Right hindlimb (tissue), 1 donor: ENCODE measurements at places on chromosomes 6 and 20.

- peak; percentile 59 for DNase-seq
Observed at GRCh38 chr20:35269055-35269781, 8.7 kb downstream of the MMP24OS start.

GRCh38 chr20:50670126-50670862 lies 21.0 kb downstream of the RIPOR3 start:
- DNase-seq, result no peak

DNA sequence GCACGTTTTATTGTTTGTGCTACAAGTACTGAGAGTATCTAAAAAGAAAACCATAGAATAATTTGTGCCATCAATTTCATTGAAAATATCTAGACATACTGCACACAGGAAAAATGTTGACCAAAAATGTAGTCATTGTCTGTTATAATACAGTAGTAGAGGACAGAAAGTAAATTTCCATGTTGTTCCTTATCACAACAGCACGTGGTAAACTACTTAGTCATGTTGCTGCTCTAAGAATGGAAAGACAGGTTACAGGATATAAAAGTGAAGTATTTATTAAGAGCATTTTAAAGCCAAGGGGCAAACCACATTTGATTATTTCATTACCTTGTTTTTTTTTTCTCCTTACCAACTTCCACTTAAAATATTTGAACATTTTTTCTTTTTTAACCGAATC lies 89.0 kb upstream of the CEP85L start:
- no peak for DNase-seq

- DNase-seq, result peak; percentile 98
Observed at GRCh38 chr6:19836799-19837510, at the start of gene ID4. TSS of gene ID4 (plus strand) at chr6:19837370. CDS start at chr6:19837755, 385 bp downstream.

GRCh38 chr20:3227936-3228749 lies 10.8 kb downstream of the SLC4A11 start:
- DNase-seq, result no peak

- DNase-seq, result no peak
Observed at GRCh38 chr20:54692168-54692887, 216.9 kb downstream of the DOK5 start.

- peak; percentile 48 for DNase-seq
Observed at GRCh38 chr20:2694008-2694471, 1.5 kb downstream of the EBF4 start.

- DNase-seq, result no peak
Observed at GRCh38 chr20:46772901-46773300, 63.5 kb downstream of the SLC2A10 start.

- no peak for DNase-seq
Observed at GRCh38 chr20:11966186-11966585, 48.5 kb downstream of the BTBD3 start.

DNA sequence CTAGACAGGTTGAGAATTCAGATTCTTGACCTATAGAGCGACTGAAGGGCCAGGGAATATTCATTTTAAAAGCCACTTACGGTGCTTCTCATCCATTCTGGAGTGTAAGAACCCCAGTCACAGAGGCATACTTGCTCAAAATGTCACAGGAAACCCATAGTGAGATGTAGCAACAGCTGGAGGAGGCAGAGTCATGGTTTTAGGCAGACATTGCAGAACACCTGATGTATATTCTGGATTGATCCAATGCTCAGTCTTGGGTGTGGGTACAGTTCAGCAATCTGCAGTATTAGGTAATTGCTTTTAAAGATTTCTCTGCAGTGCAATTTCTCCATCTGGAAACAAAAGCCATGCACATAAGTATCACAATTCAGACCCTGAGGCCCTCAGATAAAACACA lies 137.4 kb upstream of the SLC22A23 start:
- DNase-seq, result no peak

- DNase-seq, result no peak
Observed at GRCh38 chr20:2708073-2708415, 15.5 kb downstream of the EBF4 start.

GRCh38 chr6:148746363-148747144 lies at the start of gene UST:
TSS of gene UST (plus strand) at chr6:148747030. CDS start at chr6:148747431, 401 bp downstream.
- DNase-seq, result peak; percentile 97

DNA sequence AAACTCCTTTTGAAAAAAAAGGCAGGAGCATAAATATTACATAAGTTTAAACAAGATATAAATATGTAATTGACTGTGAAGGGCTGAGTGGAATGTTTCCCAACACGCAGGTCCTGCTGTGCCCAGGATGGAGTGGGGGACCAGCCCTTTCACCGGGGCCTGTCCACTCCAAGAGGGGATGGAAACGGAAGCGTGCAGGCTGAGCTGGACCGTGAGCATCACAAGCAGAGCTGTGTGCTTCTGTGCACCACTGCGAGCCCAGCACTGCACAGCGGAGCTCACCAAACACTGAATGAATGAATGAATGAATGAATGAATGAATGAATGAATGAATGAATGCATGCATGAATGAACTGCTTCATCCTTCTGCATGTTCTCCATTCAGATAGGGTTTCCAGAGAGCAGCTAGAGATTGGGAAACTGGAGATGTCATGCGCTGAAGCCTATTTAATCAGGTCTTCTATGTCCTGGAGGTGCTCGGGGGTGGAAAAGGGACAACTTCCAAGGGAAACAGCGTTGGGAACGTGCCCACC lies 157.7 kb downstream of the ANKRD60 start:
- peak; percentile 5 for DNase-seq

DNA sequence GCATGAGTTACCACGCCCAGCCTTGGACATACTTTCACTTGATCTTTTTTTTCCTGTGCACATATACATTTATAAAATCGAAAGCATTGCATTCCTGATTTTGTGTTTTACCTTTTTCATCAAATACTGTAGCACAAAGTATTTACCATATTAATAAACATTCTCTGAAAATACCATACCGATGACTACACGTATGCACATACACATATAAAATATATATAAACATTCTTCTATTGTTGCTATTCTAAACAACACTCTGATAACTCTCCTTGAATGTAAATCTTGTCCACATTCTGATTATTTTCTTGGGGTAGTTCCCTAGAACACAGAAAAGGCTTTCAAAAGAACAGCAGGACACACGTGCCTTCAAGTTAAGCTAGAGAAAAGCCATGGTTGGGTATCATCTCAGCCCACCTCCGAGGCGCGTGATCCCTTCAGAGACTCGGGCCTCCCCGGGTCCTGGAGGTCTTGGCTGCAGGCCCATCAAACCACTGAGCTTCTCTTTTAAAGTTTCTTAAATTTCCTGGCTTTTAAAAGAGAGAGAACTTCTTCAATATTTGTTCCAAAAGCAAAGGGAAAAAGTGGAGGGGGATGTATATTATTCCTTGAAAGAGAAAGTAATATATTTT lies 198.1 kb downstream of the MYLK4 start:
- no peak for DNase-seq

DNA sequence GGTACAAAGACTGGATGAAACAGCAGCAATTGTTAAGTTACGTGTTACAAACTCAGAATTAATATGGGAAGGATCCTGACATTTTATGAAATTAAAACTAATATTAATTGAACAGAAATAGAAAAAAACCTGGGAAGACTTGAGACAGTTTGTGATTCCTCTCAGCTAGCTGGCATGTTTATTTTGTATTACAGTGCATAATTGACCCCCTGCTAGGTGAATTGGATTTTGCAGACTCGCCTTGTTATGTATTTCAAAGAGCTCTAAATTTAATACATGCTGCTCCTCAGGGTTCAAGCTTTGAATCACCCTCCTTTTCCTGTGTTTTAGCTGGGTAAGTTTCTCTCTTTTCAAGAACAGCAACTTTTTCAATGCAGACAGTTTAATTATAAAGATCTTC lies 339.4 kb downstream of the PLCB1 start:
- DNase-seq, result no peak

DNA sequence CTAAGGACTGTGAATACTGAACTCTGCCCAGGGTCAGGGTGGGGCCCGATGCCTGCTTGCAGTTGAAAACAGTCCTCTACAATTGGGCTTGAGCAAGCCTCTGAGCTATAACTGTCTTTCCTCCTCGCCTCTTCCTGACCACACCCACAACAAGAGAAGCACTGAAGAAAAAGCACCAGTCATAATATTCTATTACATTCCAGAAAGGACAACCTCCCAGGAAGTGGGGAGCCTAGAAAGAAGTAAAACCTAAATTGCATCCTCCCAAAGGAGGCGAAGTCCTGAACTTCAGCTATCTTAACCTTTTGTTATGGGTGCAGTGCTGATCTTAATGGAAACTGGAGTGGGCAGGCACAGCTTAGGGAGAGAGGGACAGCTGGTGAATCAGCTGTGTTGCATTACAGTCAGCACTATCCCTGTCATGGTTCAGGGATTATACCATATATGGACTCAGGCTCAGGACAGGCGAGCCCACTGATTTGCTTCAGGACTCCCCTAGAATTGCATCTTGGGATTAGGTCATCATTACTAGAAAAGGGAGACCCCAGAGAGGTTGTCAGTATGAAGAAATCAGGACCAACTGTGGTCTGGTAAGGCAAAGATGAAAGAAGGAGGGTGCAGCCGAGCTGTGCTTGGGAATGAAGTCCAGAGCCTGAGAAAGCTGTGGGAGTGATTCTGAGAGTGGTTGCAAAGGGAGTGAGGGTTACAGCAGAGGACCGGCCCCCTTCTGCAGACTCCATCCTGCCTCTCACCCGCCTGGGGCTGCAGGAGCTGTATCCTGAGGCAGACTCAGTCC lies 18.3 kb upstream of the TRAM2 start:
- peak; percentile 77 for DNase-seq

DNA sequence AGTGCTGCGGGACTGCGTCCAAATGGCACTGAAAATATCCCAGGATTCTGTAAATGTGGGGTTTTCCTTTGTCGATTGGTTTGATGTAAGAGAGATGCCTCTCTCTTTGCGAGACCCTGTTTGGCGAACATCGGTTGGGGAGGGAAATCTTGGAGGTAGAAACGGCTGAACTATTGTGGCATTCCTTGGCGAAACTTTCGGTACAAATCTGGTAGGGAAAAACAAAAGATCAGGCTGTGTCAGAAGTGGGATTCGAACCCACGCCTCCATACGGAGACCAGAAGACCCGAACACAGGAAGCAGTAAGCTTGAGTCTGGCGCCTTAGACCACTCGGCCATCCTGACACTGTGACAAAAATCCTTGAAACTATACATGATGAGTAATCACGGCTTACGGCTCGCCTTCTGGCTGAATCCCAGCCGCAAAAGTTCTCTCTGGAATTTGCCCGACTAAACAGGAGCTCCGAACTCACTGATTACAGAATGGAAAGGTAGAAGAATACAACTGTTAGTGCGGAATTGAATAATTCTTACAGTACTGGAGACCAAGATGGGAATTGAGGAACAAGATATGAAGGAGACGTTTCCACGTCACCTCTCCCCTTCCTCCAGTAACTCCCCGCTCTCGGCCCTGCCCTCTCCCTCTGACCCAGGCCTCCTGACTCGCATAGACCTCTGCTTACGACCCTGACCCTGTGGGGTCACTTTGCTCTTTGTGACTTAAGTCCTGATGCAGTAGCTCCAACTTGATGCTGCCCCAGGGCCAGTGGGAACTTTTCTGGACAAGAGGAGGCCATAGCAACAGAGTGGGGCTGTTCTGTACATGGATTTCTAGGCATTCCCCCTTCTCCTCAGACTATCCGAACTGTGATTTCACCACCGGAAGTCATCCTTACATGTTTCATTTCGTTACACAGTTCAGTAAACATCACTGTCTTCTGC lies 132.8 kb upstream of the ZNF184 start:
- DNase-seq, result peak; percentile 43

DNA sequence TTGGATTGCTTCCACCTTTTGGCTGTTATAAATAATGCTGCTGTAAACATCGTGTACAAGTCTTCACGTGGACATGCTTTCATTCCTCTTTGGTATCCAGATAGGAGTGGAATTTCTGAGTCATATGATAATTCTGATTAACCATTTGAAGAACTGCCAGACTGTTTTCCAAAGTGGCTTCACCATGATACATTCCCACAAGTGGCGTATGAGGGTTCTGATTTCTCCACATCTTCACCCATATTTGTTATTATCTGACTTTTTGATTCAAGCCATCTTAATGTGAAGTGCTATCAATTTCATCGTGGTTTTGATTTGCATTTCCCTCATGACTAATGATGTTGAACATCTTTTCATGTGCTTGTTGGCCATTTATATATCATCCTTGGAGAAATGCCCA lies 2.9 kb upstream of the SNRPB start:
- no peak for DNase-seq

GRCh38 chr20:54023406-54023805 lies 47.0 kb downstream of the BCAS1 start:
- DNase-seq, result no peak

DNA sequence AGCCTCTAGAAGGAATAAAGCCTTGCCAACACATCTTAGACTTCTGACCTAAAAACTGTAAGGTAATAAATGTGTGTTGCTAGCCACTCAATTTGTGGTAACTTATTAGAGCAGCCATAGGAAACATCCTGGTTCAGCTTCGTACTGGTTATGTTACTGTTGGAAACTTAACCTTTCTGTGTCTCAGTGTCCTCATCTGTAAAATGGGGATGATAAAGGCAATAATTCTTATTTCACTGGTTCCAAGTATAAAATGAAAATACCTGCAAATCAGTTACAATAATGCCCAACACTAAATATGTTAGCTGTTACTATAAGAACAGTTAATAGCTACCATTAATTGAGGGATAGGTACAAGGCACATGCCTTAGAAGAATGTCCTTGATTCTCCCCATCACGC lies 14.3 kb upstream of the RBPJL start:
- no peak for DNase-seq

GRCh38 chr6:130259140-130259539 lies 36.4 kb upstream of the SAMD3 start:
- DNase-seq, result no peak

DNA sequence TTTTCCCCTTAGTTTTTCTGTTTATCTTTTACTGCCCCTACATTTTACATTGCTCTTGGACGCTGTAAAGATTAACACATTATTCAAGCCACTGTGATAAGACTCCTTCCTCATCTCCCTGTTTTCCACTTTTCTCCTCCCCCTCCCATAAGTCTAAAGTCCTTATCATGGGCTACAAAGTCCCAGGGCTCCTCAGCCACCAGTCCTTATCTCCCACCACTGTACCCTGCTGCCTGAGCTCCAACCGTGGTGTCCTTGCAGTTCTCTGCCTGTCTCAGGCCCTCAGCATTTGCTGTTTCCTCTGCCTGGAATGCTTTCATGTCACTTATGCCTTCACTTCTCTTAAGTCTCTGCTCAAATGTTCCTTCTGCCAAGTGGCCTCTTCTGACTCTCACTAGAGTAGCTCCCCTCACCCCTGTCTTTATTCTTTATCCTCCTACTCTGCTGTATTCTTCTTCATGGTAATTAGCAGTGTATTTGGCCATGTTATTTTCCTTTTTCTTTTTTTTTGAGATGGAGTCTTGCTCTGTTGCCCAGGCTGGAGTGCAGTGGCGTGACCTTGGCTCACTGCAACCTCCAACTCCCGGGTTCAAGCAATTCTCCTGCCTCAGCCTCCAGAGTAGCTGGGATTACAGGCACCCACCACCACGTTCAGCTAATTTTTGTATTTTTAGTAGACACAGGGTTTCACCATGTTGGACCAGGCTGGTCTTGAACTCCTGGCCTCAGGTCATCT lies 10.8 kb upstream of the LATS1 start:
- DNase-seq, result no peak

GRCh38 chr20:6819599-6819998 lies 52.1 kb downstream of the BMP2 start:
- no peak for DNase-seq

- no peak for DNase-seq
Observed at GRCh38 chr6:79586548-79586947, 44.6 kb upstream of the SH3BGRL2 start.
